ENCODE measurements at places on chromosomes 4 and X.
A peak's percentile ranks its signal among the peaks of the same experiment; 100 is the strongest.

DNA sequence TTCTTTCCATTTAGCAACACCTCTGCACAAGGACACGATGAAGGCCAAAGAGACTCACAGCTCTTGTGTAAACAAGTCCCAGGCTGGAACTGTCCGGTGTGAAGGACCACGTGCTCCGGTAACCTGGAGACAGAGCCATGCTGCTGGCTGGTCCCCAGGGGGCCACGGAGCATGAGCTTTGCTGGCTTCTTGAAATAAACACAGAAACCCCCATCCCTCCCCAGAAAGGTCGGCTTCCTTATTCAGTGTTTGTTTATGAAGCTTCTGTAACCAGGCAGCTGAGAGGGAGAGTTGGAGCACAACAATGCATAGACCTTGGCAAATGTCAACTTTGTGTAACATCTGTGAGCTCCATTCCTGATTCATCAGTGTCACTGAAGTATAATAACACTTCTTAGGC, 109.4 kb downstream of the GPR143 start:
- peak; percentile 44 for DNase-seq

- no peak for DNase-seq
Measured at GRCh38 chr4:170007113-170007512, 19.1 kb downstream of the MFAP3L start.

GRCh38 chr4:17309567-17310268, 202.2 kb downstream of the QDPR start:
- DNase-seq: no peak

GRCh38 chrX:36867143-36867542, 141.0 kb upstream of the FAM47C start:
- no peak for DNase-seq

- no peak for DNase-seq
Measured at GRCh38 chr4:82661181-82661992, 99.6 kb upstream of the TMEM150C start.

- DNase-seq: no peak
Measured at GRCh38 chr4:113644398-113644797, 117.1 kb downstream of the CAMK2D start.

- no peak for DNase-seq
Measured at GRCh38 chr4:18935659-18936345, 914.2 kb upstream of the LCORL start.

DNA sequence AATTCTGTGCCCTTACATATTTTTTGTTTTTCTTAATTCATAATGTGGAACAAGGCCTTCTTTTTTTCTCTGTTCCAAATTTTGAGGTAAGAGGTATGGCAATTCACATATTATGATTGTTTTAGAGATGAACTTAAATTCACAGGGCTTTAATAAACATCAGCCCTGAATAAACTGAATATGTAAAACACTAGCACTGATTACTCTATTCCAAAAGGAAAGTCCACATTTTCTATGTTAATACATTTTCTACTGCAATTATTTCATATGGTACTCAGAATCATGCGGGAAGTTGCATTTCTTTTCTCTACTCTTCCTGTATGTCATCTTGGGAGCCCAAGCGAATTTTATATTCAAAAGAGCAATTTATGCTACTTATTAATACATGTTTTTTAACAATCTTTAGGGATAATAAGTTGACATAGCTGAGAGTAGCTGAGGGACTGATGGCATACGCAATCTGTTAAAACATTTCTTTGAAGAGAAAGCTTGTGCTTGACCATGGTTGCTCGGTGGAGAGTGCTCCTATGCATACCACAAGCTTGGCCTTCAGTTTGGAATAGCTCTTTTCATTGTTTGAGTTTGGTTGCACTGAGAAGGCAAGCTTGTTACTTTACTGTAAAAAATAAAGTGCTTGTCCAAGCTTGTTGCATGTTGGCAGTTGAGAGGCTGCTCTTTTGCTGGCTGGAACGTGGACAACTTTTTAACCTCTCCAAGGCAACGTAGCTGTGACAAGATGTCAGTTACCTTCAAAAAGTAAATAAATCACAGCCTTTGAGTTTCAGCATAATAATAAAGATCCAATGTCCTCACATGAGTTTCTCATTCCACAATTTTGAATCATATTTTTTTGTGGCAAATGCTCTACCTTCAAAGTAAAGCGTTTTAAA, 196.3 kb upstream of the SPRY1 start:
- DNase-seq: no peak

DNA sequence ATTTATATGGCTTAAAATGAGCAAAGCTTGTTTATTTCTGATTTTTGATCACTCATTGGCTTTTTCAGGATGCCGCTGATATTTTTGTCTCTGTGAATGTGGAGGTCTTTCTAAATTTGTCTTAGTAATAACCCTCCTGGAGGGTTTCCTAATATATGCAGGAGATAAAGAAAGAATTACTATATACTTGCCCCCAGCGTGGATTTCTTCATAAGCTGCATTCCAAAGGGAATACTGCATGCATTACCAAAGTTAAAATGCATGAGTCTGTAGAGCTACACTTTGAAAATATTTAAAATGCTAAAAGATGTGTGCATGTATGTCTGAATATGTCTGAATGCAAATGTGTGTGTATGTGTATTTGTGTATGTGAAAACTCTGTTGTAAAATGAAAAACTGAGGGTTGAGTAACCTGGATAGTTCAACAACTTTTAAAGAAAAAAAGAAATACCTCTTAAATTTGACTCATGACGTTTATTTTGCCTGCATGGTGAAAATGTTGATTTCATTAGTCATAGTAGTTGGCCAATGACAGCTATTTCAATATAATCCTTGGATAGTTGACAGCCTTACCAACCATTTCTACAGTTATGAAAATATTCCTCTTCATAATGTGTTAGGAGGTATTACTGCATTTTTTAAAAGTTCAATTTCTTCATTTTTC, 113.2 kb upstream of the ZNF827 start:
- no peak for DNase-seq

GRCh38 chrX:9392445-9392844, 72.4 kb upstream of the TBL1X start:
- DNase-seq: no peak

DNA sequence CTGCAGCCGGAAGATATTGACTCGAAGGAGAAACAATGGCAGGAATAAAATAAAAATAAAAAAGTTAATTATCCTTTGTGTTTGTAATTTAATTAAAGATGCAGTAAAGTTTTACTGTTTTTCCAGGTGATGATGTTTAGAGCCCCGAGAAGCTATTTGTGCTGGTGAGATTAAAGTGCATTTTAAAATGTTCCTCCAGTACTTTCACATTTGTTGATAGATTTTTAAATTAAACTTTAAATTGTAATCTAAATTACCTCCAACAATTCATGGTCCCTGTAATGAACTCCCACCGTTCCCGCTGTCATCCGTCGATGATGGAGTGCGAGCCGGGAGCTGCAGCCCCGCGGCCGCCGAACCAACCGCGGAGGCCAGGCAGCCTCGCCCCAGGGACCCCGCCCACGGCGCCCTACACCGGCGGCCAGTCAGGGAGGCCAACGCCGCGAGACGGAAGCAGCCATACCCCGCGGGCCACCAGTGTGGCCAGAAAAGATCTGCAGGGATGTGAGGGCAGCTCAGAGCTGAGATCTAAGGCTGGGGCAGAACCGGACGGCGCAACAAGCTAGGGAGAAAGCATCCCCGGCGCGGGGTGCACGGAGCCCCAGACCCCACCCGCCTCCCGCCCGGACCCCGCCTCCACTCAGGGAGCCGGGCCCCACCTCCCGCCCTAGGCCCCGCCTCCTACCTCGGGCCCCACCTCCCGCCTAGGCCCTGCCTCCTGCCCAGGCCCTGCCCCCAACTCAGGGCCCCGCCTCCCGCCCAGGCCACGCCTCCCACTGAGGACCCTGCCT, 104.0 kb downstream of the FAM53A start:
- peak; percentile 93 for DNase-seq

GRCh38 chrX:40199704-40200103, 101.9 kb upstream of the BCOR start:
- no peak for DNase-seq

- DNase-seq: no peak
Measured at GRCh38 chr4:112213856-112214255, 17.7 kb upstream of the AP1AR start.

- DNase-seq: no peak
Measured at GRCh38 chr4:123477711-123478209, 81.2 kb downstream of the SPRY1 start.

- DNase-seq: no peak
Measured at GRCh38 chr4:56414135-56414670, 21.2 kb downstream of the PPAT start.

DNA sequence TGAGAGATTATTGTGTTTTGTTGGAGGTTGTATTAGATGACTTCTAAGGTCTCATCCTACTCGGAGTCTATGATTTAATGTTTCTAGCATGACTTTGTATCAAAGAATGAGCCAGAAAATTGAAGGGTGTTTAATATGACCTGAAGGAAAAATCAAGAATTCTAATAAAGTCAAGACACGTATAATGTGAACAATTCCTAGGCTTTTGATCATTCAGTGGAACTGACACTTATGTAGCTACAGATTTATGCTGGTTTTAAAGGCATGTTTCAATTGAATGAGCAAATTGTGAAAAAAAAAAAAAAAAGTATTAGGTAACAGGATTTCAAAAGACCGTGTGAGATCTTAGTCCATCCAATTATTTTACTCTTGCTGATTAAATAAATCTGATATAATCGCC, 64.9 kb downstream of the GRID2 start:
- DNase-seq: no peak

DNA sequence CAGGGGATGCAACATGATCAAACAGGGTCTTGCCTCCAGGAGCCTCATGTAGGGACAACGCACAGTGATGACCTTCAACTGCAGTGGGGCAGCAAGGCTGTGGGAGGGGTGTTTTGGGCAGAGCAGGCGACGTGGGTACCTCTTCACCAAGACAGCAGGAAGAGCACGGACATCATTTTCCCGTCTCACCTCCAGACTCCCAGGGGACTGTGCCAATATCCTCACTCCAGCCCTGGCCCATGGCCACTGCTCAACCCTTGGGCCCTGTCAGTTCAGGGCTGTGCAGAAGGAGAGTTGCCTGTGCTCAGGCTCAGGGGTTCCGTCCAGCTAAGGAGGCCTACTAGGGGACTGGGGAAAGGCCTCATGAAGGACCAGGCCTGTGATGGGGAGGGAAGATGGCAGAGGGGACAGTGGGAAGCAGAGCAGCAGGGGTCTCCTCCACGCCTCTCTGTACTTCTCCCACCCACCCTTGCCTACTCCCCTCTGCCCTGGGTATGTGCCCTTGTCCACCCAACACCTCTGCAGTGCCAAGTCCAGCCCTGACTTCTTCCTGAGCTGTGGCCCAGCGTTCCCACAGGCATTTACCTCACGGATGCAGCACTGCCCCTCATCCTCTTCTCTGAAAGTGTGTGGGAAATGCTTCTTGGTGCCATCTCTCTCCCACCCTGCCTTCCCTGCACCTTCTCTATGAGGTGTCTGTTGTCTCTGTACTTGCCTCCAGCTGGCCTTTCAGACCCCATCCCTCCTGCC, 1.4 kb downstream of the IL9R start:
- no peak for DNase-seq

DNA sequence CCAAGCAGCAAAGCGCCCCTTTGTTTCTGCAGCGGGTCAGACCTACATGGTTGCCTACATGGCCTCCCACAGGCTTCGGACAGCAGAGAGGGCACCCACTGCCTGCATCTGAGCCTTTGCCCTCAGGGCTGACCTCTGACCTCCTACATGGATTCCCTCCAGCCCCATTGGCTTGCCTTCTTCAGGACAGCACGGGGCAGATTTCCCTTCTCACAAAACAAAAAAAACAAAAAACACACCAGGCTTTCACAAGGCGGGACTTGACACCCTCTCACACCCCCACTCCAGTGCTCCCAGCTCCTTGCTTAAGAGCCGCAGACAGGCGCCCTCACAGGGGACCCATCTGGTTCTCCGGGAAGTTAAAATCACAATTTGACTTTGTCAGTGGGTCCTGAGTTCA, 32.9 kb downstream of the ZFYVE28 start:
- no peak for DNase-seq

DNA sequence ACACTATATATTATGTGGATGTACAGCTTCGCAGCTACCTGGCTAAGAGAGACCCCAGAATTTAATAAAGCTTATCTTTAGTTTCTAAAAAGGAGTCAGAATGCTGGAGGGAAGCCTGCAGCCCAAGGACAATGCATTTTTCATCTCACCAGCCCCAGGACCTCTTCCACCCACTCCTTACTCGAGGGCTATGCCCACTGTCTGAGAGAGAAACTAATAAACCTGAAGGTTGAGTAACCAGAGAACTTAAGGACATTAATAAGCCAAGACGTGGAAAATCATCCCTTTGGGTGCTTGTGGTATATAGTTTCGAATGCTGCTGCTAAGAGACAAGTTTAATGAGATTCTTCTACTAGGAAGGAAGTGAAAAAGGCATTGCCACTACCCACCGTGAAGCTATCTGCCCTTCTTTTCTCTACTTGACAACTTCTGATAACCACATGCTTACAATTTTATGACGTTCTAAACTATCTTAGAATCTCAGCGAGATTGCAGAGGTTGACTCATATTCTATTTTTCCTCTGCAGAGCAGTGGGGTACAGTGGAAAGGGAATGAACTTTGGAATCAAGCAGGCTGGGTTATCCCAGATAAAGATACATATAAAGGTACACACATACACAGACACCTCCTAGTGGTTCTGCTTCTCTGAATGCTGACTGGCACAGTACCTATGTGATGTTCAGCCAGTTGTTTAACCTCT, 3.3 kb downstream of the RELL1 start:
- no peak for DNase-seq

- no peak for DNase-seq
Measured at GRCh38 chr4:138945401-138945800, 70.2 kb upstream of the NOCT start.

DNA sequence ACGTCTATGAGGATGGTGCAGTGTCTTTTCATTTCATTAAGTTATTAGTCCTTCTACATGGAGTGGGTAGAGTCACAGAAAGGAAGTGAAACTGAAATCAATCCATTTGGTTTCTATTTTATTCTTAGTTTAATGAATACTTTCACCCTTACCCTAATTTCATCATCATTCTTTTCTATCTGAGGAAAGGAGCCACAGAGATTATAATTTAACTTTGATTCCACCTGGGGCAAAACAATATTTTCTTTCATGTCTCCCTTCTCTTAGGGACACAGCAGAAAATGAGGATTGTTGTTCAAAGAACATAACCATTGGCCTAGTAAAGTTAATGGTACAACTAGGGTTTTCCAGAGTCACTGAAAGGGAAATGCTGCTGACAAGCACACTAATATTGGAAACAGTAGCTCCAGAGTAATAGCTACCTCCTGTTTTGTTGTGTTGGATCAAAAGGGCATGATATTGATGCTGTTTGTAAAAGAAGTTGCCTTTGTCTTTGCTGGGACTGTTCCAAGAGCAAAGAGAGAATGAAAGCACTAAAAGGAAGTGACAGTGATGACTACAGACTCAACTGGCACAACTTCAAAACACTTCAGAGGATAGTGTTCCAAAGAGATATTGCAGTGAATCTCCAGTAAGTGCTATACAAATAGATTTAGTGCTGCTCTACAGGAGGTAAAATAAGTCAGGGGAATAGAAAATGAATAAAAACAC, 247.1 kb upstream of the PITX2 start:
- no peak for DNase-seq

All from left ventricle myocardium superior (tissue), 1 donor.